ENCODE measurements at places on chromosomes 2 and 18. TPM values are rescaled to one million over a fixed set of nuclear protein-coding genes. Genes with fewer than 3 reads are reported as not detected.

Gene REG1B
- not detected for total RNA-seq

Gene SLC25A12
- total RNA-seq: 19.6 TPM

Gene GRP
- not detected for total RNA-seq

Gene DAPL1
- not detected for total RNA-seq

Gene C2orf66
- total RNA-seq: not detected

Gene USP14
- total RNA-seq: 39.9 TPM

Gene FKBP7
- 1.7 TPM for total RNA-seq

Gene MYO5B
- 0.30 TPM for total RNA-seq

Gene CD207
- not detected for total RNA-seq

Gene VSNL1
- not detected for total RNA-seq

Gene SULT1C4
- total RNA-seq: not detected

Gene VIT
- not detected for total RNA-seq

Gene POTEI
- not detected for total RNA-seq
